Activated CD4-positive, alpha-beta T cell treated with anti-CD3 and anti-CD28 coated beads, Interleukin-2, amount 10 ng/mL, durations not matched to agents 24 days and 14 days (primary cell): ENCODE measurements at places on chromosomes 6 and 20.

DNA sequence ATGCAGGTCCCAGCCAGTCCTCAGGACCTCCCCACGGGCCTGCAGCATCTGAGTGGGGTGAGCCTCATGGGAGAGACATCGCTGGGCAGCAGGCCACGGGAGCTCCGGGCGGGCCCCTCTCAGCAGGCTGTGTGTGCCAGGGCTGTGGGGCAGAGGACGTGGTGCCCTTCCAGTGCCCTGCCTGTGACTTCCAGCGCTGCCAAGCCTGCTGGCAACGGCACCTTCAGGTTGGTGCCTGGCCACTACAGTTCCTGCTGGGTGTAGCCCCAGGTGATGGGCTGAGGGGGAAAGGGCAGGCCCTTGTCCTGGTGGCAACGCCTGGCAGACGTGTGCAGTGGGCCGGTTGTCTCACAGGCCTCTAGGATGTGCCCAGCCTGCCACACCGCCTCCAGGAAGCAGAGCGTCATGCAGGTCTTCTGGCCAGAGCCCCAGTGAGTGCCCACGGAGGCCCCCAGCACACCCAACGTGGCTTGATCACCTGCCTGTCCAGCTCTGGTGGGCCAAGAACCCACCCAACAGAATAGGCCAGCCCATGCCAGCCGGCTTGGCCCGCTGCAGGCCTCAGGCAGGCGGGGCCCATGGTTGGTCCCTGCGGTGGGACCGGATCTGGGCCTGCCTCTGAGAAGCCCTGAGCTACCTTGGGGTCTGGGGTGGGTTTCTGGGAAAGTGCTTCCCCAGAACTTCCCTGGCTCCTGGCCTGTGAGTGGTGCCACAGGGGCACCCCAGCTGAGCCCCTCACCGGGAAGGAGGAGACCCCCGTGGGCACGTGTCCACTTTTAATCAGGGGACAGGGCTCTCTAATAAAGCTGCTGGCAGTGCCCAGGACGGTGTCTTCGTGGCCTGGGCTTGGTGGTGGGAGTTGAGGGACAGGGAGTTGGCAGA lies 787 bp upstream of the TNFRSF6B start:
- DNase-seq, result no peak

GRCh38 chr20:9839626-9840025 lies 750 bp upstream of the PAK5 start:
- DNase-seq, result no peak

GRCh38 chr6:30840084-30840934 lies 44.0 kb upstream of the DDR1 start:
- no peak for DNase-seq

DNA sequence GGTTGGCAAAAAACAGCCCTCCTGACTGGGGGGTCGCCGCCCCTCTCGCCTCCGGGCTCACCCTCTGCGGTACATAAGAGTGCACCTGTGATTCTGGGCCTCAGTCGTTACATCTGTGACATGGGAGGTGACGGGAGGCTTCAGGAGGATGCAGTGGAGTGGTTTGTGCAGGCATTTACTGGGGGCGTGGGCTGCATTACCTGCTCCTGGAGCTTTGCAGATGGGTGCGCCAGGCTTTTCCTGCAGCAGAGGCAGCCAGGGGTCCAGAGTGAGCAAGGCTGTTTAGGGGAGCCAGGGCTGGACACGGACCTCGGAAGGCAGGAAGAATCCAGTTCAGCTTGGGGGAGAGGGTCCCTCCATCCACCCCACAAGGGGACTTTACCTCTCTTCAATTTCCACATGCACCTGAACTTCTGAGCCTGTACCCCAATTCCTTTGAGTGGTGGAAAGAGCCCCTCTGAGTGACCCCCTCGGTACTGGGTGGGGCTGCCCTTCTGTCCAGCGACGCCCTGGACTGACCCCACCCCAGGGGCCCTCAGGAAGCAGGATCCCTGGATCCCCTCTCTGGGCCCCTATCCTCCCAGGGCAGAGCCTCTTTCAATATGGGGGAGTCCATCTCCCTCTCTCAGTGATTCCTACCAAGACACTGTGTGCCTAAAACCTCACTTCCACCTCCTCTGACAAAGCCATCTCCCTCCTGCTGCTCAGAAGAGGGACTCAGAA lies 134.0 kb downstream of the TAF4 start:
- DNase-seq, result no peak

GRCh38 chr6:408599-409102 lies 17.1 kb downstream of the IRF4 start:
- no peak for DNase-seq

DNA sequence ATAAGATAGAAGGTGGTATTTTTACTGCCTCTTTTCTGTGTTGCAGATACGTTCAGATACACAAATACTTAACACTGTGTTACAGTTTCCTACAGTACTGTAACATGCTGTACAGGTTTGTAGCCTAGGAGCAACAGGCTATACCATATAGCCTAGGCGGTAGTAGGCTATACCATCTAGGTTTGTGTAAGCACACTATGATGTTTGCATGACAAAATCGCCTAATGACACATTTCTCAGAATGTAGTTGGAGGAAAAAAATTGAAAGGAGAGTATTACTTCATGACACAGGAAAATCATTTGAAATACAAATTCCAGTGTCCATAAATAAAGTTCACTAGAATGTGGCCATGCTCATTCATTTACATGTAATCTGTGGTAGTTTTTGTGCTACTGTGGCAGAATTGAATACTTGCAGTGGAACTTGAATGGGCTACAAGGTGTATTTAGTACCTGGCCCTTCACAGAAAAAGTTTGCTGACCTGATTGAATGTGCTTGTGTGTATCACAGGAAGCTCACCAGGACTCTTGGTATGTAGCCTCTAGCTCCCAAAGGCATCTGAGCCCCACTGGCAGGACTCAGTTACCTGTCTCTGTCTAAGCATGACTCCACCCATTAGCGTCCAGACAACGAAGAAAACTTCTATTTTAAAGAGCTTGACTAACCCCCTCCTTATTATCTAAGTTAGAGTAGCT lies 18.8 kb downstream of the TOP1 start:
- DNase-seq, result peak; percentile 70

- no peak for DNase-seq
These were observed 35.1 kb upstream of the FAM210B start for GRCh38 chr20:56323656-56324055.

- DNase-seq, result peak; percentile 66
These were observed 539.4 kb upstream of the JARID2 start for GRCh38 chr6:14706378-14706929.

DNA sequence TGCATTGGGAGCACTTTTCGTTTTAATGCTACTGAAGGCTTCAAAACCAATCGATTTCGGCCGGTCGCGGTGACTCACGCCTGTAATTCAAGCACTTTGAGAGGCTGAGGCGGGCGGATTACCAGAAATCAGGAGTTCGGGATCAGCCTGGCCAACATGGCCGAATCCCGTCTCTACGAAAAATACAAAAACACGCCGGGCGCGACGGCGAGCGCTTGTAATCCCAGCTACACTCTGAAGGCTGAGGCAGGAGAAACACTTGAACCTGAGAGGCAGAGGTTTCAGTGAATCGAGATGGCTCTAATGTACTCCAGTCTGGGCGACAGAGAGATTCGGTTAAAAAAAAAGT lies 58.4 kb downstream of the TRIM38 start:
- DNase-seq, result peak; percentile 87

- no peak for DNase-seq
These were observed 192.2 kb upstream of the LRFN2 start for GRCh38 chr6:40779409-40779808.

GRCh38 chr20:4147319-4147718 lies 132.0 kb upstream of the RNF24 start:
- DNase-seq, result no peak

- no peak for DNase-seq
These were observed 2.9 kb upstream of the MDFI start for GRCh38 chr6:41635365-41635764.
